ENCODE measurements at places on chromosomes 11 and 22. TPM values are rescaled to one million over a fixed set of nuclear protein-coding genes. Genes with fewer than 3 reads are reported as not detected.
A peak's percentile ranks its signal among the peaks of the same experiment; 100 is the strongest.

DNA sequence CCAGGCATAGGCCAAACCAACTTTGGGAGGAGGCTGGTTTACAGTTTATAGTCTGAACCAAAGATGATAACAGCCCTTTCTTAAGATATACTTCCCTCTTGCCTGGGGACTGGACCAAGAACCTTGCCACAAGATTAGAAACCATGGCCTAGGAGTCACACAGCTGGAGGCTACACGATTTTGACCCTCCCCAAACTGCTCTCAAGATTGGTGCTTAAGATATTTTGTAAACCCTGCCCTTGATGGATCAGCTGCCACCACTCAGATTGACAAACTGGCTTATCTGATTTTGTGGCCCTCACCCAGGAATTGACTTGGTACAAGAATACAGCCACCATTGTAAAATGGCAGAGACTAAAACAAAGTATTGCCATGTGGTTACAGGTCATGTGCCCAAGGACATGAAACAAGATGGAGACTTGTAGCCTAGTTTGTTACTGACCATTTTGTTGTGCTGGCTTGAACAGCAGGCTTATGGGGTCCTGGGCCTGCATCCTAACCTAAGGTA, 17.4 kb upstream of the EI24 start:
- no peak for DNase-seq

The TSSK2 gene
- not detected for total RNA-seq

DNA sequence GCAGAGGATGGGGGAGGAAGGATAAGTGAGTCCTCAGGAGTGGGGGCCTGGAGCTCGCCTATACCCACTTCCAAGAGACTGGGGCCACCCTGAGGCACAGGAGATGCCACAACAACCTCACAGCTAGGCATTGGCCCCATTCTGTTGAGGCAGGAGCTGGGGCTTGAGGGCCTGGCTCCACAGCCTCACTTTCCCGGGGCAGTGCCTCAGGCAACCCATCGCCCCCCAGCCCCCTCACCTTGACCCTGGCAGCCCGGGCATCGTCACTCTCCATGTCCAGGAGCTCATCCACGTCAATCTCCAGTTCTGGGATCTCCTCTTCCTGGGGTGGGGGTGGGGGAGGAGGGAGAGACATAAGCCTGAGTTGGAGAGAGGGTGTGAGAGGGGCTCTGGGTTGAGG, 1.8 kb downstream of the PPP1R14B start:
- DNase-seq = no peak

DNA sequence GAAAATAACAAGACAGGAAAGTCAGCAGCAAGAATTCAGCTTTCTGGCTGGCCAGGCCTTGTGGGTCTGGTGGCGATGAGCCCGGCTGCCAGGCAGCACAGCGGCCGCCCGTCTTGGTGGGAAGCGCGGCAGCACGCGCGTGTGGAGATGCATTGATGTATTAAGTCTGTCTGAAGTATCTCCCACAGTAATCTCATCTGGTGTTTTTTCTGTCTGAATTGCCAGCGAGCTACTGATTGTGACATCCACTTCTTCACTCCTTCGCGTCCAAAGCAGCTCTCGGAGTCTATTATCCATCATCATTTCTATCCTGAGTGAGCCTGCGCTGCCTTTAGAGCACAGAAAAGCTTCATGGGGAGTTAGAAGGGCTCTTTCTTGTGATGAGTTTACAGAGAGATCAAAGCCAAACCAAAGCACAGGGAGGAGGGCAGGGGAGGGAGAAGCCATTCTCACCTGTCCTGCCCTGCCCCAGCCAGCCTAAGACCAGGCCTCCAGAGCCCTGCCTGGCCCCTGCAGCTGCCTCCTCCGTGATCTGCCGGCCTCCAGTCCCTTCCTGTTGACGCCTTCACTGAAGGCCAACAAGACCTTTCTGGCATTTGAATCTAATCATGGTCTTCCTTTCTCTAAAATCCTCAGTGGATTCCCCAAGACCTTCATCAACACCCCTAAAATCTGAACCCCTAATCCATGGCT, 1419.0 kb downstream of the TBC1D22A start:
- no peak for DNase-seq

The NCF4 gene
- total RNA-seq = not detected

The PIWIL4 gene
- 0.71 TPM for total RNA-seq

GRCh38 chr22:49754696-49755630, 72.7 kb downstream of the BRD1 start:
- DNase-seq = no peak

GRCh38 chr11:104091281-104092096, 55.0 kb downstream of the DDI1 start:
- DNase-seq = no peak

GRCh38 chr11:39571081-39571480, 1888.4 kb downstream of the LRRC4C start:
- DNase-seq = peak; percentile 3

The TRPC6 gene
- not detected for total RNA-seq

- peak; percentile 94 for DNase-seq
These were observed 6.3 kb downstream of the AKIP1 start for GRCh38 chr11:8917157-8917825.

The ZBTB16 gene
- not detected for total RNA-seq

The RASGRP2 gene
- total RNA-seq = not detected

GRCh38 chr11:2975594-2975993, 16.5 kb downstream of the NAP1L4 start:
- peak; percentile 47 for DNase-seq

The CARD16 gene
- 23.4 TPM for total RNA-seq

GRCh38 chr11:27088353-27088752, 47.7 kb downstream of the BBOX1 start:
- no peak for DNase-seq

The H19 gene
- 0.17 TPM for total RNA-seq

- peak; percentile 6 for DNase-seq
These were observed 52.4 kb downstream of the LRRC74B start for GRCh38 chr22:21098099-21098671.

The SEC14L6 gene
- total RNA-seq = not detected

- DNase-seq = peak; percentile 78
These were observed 6.8 kb downstream of the OMP start for GRCh38 chr11:77109236-77110019.

DNA sequence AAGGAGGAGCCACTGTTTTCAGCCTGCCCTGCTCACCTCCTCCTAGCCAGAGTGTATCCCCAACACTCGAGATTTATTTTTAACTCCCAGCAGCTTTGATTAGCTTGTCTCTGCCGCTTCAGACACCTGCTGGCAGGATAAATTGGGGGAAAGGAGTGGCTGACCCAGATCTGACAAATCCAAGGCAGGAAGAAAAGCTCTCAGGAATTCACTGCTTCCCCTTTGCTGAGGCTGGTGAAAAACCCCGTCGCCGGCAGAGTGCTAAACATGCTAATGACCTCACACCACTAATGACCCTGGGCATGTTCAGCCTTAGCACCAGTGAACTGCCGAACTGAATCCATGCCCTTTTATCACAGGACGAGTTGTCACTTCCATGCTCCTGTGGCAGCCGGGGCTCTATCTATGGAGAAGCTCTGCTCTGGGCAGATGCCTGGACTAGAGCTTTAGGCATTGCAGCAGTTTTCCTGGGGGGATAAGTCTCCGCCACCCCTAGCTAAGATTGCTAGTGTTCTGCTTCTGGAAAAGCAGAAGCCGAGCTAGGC, 52.2 kb downstream of the FEZ1 start:
- no peak for DNase-seq

- DNase-seq = peak; percentile 56
These were observed 8.0 kb upstream of the HTATIP2 start for GRCh38 chr11:20355221-20356219.

The NAALADL1 gene
- not detected for total RNA-seq

GRCh38 chr11:77886401-77886800, 65.5 kb downstream of the AAMDC start:
- no peak for DNase-seq
